ENCODE measurements at places on chromosomes 6 and 20.

- DNase-seq: no peak
These were observed 114.4 kb downstream of the CEBPB start for GRCh38 chr20:50304923-50305635.

GRCh38 chr6:11197175-11197536, 35.3 kb downstream of the NEDD9 start:
- no peak for DNase-seq

DNA sequence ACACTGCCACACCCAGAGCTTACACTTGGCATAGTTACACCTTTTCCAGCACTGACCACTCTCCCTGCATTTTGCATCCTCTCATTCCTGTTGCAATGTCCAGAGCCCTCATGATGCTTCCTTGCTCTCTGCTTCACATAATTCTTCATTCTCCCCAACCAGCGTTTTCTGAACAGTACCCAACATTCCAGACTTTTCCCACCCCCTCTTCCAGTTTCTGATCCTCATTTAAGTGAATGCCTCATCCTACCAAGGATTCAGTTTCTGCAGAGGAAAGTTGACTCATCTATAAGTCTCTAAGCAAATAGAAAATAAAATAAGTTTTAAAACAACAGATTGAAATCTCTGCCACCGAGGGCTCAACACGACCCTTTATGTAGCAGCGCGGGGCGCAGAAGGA, 321.3 kb upstream of the TCF21 start:
- DNase-seq: no peak

DNA sequence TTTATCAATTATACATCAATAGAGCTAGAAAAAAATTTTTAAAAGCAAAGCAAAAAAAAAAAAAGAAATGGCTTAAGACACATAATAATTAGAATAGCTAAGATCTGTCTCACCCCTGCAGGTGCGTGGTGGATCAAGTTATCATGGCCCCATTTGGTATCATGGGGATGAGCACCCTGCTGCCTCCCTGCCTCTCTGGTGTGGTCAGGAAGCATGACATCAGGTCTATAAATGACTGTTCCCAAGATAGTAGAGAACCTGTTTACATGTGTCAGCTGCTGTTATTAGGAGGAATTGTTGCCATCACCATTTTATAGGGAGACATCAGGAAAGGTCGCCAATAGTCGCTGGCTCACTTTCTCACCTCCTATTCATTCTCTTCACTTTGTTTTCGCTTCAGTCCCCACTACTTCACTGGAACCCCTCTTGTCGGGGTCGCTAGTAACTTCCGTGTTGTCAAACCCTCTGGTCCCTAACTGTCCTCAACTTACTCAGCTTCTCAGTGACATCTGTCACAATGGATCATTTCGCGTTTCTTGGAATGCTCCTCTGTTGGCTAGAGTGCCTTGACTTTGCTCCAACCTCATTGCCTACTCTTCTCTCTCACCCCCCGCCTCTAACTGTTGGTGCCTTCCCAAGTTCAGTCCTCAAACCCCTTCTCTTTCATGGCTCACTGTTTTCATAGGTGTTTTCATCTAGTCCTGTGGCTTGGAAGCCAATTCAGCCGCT, 4.7 kb downstream of the DNTTIP1 start:
- DNase-seq: no peak

GRCh38 chr20:1813101-1813529, 82.1 kb upstream of the SIRPA start:
- DNase-seq: no peak

GRCh38 chr20:58719971-58720371, 27.4 kb downstream of the NPEPL1 start:
- no peak for DNase-seq

- no peak for DNase-seq
These were observed 344.0 kb upstream of the SYNCRIP start for GRCh38 chr6:85986681-85987080.

GRCh38 chr20:51153867-51154707, 131.2 kb upstream of the KCNG1 start:
- no peak for DNase-seq

GRCh38 chr6:13406781-13407180, 78.4 kb upstream of the TBC1D7 start:
- DNase-seq: no peak

DNA sequence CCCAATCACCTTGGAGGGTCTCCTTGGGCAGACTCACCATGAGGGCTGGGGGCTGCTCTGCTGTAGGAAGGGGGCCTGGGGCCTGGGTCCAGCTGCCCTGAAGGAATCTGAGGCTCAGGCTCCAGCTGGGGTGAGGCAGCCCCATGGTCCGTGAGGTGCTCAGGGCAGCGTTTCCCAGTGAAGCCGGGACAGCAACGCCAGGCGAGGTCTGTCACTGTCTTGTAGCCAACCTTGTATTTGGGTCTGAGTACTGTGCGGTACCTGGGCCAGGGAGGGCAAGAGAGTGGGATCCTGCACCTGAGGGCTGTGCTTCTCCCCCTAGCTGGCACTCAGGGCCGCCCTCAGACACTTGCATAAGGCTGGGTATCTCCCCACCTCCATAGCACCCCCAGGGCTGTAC, 3.0 kb downstream of the EMILIN3 start:
- no peak for DNase-seq

GRCh38 chr6:5361396-5361795, 100.1 kb downstream of the FARS2 start:
- no peak for DNase-seq

- no peak for DNase-seq
These were observed 47.3 kb downstream of the RNF217 start for GRCh38 chr6:125009578-125009977.

DNA sequence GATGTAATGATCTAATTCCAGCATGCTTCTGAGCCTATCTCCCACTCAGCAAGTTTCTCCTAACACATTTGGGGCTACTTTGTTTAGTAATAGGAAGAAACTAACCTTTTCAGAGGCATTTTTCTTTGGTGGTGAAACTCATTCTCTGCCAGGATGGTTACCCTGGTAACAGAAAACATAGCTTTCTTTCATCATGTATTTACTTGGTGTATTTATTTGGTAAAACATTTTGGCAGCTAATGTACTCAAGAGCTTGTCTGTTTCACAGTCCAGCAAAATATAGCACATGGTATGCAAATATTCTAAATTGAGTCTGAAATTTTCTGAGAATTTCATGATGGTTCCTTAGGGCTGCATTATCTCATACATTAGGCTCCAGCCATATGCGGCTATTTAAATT, 100.0 kb downstream of the SLC35B3 start:
- no peak for DNase-seq

DNA sequence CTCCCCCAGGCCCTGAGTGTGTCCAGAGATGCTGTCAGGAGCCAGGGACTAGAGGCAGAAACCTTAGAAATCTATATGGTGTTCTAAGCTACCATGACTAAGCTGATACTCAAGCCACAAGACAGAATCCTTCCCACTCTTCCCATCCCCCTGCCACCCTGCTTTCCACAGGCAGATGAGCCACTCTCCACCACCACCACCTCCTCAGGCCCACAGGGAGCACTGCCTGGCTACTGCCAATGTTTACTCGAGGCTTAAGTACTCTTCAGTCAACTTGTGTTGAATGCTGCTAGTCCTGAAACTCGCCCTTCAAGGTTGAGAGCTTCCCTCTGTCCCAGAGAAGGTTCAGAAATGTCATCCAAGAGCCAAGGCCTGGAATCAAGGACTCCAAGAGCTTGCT, 56.2 kb downstream of the CENPW start:
- DNase-seq: no peak

- no peak for DNase-seq
These were observed 16.3 kb upstream of the SMAP1 start for GRCh38 chr6:70651326-70651905.

- no peak for DNase-seq
These were observed 77.3 kb downstream of the RAMACL start for GRCh38 chr6:166509193-166509592.

All from GM12892 (cell line).